Umbilical cord (tissue), 2 donors: ENCODE measurements at places on chromosomes 2 and 18. TPM values are rescaled to one million over a fixed set of nuclear protein-coding genes. Genes with fewer than 3 reads are reported as not detected.

- peak; percentile 57 for DNase-seq
These were observed 23.3 kb upstream of the MAPRE3 start for GRCh38 chr2:26946841-26947784.

- no peak for DNase-seq
These were observed 32.0 kb upstream of the AGAP1 start for GRCh38 chr2:235461763-235462414.

Gene TEKT4
- total RNA-seq = 1.9 TPM

GRCh38 chr18:43578211-43578610 is 300.9 kb upstream of the SYT4 start:
- DNase-seq = no peak

- no peak for DNase-seq
These were observed 97.2 kb downstream of the PTGR3 start for GRCh38 chr18:75111760-75112159.

Gene TUBA4B
- 0.72 TPM for total RNA-seq

Gene SUCLG1
- 63.8 TPM for total RNA-seq

Gene CDK5R2
- not detected for total RNA-seq

DNA sequence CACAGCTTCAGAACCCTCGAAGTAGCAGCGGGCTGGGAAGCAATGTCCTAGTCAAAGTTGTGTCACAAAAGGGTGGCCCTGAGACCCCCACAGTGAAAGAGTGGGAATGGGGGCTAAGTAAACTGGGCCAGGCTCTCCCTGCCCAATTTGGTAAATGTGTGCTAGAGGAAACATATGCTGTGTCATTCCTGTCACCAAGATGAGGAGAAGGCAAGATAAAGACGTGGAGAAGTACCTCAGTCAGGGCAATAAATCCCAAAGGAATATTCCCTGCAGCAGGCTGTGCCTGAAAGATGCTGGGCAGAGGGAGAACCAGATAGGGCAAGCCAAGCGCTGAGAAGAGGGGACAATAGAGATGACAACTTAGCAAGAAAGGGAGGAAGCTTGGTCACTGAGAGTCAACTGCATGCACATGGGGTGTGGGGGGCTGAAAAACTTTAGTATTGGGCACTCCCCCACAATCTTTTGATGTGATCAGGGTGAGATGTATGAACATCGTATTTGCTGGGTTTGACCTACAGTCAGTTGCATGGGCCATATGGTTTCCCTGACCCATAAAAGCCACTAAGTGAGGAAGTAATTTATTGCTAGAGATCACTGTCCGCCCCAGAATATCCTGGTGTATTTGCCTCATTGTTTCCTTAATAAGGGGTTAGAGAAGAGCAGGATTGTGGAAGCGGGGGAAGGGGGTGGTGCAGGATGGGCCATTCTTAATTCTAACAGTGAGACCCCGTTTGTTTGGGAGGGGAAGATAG is 49.9 kb upstream of the CXCR4 start:
- no peak for DNase-seq

DNA sequence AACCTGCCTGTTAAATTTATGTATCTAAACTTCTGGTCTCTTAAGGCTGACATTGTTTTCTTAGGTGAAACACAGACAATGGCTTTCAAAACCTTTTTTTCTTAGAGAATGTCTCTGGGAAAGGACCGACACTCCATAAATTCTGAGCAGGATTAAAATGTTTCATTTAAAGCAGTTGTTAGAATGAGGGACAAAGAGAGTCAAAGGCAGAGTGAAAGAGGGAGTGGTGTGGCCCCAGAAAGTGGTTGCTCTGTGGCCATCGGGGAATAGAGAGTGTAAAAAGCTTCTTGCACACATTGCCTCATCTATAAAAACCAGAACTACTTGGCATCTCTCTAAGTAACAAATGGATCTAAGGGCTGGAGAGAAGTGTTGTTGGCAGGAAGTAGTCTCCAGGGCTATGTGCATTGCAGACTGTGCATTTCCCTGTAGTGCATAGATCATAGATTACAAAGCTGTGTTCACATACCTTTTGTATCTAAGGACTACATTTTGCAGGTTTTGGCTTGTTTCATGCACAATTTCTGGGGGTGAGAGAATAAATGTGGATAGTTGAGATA is 3.6 kb downstream of the RPRM start:
- DNase-seq = peak; percentile 42

Gene GRB14
- 0.48 TPM for total RNA-seq

DNA sequence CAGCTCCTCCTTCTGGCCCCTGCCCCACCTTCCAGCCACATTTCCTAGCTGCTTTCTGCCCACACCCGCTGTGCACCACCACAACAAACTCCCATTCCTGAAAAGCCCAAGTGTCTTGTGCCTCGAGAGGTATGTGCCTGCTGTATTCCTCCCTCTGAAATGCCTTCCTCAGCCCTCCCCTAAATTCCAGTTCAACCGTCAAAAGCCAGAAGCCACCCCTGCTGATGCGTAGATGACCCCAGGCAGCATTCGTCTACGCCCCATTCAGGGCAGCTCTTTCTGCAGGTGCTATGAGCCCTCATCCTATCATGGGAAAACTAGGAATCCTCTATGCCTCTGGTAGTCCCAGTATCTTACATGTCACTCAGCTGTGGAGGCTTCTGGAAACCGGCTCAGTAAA is 71.7 kb downstream of the DNMT3A start:
- DNase-seq = no peak

Gene PAIP2B
- total RNA-seq = 6.3 TPM

- DNase-seq = peak; percentile 9
These were observed 146.3 kb downstream of the RTN4 start for GRCh38 chr2:54903736-54904554.

DNA sequence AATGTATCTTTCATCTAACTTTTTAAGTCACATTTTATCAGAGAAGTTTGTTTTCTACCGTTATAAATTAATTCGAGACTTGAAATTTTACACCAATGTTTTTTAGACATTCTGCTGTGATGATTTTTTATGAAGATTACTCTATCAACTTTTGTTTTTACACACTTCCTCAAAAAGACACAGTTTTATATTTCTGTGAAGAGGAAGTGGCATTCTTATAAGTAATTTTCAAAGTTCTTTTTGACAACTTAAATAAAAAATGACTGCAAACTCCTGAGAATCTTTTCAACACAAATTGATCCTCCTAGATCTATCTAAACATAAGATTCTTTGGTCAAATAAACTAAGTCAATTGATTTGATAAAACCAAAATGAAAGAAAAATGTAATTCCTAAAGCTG is 13.7 kb downstream of the ANKRD44 start:
- DNase-seq = no peak

DNA sequence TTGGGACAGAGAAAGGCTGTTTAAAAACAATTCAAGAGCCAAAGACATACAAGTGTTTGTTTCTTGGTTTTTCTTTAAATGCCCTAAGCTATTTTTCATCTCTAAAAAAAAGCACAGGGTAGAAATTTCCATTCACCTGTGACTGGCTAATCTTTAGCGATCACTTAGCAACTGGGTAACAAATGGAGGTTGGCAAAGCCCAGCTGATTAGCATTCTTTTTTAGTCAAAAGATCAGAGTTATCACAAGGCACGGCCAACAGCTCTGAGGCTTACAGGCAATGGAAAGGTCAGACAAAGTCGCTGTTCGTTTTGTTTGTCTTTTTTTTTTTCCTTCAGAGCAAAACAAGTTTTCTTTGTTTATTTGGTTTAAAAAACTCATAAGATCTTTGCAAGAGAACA is 29.0 kb upstream of the TTR start:
- no peak for DNase-seq
